Ureter (tissue), 1 donor: ENCODE measurements at places on chromosomes 11 and 22.

DNA sequence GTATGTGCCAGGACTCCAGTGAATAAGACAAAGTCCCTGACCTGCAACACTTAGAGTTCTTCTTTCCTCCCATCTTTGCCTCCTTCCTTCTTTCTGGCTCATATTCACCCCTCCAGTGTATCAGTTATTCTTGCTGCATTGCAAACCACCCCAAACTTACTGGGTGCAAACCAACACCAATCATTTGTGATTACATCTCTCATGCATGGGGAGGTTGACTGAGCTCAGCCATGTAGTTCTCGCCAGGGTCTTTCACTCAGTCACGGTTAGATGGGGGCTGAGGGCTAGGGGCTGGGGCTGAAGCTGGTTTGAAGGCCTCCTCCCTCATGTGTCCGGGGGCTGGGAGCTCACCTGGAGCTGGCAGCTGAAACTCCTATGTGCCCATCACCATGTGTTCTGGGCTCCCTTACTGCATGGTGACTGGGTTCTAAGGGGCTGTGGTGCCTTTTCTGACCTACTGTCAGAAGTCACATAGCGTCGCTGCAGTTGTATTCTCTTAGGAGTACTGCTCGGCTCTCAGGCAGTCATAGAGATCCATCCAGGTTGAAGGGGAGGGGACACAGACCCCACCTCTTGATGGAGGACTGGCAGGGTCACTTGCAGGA lies 35.0 kb upstream of the CACNG2 start:
- no peak for DNase-seq

DNA sequence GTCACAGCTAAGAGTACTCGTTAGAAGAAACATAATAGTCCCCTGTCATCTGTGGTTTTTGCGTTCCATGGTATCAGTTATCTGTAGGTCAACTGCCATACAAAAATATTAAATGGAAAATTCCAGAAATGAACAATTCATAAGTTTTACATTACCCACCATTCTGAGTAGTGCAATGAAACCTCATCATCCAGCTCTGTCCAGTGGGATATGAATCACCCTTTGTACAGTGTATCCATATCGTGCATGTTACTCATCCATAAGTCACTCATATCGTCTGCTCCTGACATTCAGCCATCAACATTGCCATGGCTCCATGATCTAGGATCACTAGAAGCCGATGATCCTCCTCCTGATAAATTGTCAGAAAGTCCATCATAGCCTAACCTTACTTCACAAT lies 174.9 kb upstream of the C11orf87 start:
- no peak for DNase-seq

DNA sequence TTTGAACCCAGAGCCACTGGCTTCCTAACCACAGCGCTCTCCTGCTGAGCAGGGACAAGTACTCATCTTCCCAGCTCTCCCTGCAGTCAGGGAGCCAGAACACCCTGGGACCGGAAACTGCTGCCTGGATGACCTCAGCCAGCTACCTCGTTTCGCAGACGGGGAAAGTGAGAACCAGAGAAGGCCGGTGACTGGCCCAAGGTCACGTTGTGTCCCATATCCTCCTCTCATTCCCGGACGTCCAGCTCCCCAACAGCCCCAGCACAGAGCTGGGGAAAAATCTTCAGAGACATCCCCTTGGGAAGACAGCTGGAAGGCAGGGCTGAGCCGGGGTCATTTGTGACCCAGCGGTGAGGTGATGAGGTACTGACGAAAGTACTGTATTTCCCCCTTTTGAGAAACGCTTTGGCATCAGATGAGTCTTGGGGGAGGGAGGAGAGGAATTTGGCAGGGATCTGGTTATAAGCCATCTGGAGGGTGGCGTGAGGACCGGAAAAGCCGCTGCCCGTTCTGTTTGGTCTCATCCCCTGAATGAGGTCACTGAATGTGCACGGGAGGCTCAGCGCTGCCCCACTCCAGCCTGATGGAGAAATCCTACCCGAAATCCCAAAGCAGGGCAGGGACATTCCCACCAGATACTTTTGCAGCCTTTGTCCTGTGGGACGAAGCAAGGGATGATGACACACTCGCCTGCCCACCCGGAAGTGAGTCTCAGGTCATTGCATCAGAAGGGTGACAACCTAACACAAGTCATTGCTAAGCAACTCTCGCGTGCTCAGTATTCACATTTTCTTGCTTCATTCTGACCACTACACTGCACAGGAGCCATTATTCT lies 41.1 kb downstream of the LIF start:
- no peak for DNase-seq

- no peak for DNase-seq
These were observed 857 bp downstream of the ARCN1 start for GRCh38 chr11:118572981-118573550.

- no peak for DNase-seq
These were observed 109.9 kb downstream of the MICAL2 start for GRCh38 chr11:12220305-12220704.

GRCh38 chr11:16780146-16780545 lies 41.7 kb downstream of the C11orf58 start:
- DNase-seq: no peak

DNA sequence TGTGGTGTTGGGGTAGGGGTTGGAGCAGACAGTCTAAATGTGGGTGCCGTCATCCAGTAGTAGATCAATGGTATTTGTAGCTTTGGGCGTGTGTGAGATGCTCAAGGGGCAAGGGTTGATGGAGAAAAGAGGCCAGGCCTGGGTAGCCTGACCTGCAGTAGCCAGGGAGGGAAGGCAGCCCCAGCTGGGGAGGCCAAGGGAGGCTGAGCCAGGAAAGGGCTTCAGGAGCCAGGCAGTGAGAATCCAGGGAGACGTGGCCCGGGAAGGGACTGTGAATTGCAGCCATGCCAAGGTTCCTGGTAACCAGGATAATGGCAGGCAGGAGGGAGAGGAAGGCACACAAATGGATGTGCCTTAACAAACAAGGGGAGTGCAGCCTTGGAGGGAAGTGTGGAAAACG lies 2.5 kb upstream of the DERL3 start:
- no peak for DNase-seq

DNA sequence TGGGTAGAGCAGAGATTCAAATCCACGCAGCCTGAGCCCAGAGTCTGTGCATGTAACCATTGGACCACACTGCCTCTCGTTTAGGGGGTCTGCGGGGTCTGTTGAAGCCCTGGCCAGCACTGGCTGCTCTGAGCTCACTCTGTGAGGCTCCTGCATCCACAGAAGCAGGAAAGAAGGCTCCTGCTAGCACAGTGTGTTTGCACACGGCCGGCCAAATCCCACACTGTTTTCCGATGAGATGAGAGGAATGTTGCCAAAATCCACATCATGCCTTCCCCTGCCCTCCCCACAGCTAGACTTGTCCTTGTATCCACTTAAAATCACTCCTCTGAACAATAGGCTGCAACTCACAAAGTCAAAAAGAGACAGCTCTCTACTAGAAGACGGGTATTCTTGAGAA lies 10.6 kb upstream of the SLC22A12 start:
- no peak for DNase-seq

GRCh38 chr11:46690702-46691101 lies 9.7 kb downstream of the ARHGAP1 start:
- DNase-seq: no peak

GRCh38 chr11:44604171-44604581 lies 38.7 kb downstream of the CD82 start:
- DNase-seq: no peak

- DNase-seq: no peak
These were observed 236.3 kb downstream of the CADM1 start for GRCh38 chr11:115267871-115268270.

GRCh38 chr11:63641727-63642126 lies 27.5 kb upstream of the PLAAT3 start:
- DNase-seq: no peak

DNA sequence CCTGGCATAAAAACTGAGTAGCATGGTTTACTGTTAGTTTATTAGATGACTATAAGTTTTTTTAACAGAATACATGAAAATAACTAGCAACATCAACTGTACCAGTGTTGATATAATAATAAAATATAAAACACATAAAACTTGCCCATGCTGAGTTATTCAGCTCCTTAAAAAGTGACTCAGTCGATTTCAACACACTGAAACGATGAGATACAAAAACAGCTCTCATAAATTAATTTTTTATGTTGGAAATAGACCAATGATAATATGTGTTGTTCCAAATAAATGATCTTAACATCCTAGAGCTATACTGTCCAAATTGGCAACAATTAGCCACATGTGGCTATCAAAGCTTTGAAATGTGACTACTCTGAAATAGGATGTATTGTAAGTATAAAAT lies 15.9 kb downstream of the PDGFD start:
- no peak for DNase-seq

- DNase-seq: no peak
These were observed 8.6 kb downstream of the GRIA4 start for GRCh38 chr11:105618343-105618955.
